ENCODE measurements at places on chromosomes 12 and 14.

- no peak for DNase-seq
Observed at GRCh38 chr12:110424237-110424636, 20.7 kb upstream of the ANAPC7 start.

DNA sequence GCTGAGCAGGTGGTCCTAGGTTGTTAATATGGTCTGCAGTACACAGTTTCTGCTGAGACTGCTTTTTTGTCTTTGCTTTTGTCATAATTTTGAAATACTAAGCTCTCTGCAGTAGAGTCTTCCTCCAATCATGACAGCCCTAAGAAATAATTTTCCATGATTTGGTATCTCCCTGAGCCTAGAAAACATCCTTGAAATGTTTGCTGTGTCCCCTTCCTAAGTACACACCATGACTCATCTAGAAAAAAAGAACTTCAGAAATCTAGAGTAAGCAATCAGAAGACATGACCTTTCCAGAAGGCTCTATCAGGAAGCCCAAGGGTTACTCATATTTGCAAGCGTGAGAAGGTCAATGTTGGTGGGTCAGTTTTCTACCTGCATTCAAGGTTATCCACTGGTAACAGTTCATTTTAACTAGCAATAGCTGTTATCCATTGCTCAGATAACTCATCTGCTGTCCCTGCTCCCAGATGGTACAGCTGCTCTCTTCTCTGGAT lies 16.4 kb downstream of the DAD1 start:
- DNase-seq, result no peak

DNA sequence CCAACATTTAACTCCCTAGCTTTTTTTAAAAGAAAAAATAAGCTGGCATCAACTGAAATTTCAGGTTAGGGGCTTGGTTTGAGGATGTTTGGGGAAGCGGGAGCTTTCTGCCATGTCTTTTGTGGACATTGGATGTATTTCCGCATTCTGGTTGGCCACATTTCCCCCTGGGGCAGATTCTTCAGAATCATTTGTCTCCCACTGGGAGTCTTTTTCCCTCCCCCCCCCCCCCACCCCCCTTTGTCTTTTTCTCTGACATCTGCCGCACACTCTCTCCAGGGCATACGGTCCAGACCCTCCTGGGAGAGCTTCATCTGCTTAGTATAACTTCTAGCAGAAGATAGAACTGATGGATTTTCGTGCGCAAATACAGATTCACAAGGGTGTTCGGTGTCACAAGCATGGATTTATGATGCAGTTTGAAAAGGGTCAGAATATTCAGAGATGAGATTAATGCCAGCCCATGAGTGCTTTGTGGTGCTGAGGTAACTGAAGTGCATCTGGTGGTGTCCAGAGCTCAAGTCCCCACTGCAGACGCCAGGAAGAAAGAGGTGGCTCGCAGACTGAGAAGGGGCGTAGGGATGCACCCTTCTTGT lies 40.2 kb downstream of the ETV6 start:
- DNase-seq, result no peak

DNA sequence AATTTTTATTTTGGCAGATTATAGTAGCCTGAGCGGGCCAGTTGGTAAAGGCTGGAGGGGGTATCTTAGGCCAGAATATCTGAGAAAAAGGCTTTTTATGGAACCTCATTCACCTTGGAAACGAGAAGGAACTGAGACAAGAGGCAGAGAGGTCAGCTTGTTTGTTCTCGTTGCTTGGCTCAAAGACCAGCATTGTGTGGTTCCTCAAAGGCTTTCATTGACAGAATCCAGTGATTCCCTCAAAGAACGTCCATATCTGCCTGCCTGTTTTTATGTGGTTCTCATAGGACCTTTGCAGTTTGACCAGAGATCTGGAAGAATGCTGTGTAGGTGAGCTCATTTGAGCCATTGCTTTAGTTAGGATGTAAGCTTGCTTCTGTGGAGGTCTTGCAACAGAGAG lies 117.3 kb downstream of the CFAP54 start:
- DNase-seq, result no peak

- DNase-seq, result no peak
Observed at GRCh38 chr12:24845615-24846014, 103.3 kb downstream of the BCAT1 start.

DNA sequence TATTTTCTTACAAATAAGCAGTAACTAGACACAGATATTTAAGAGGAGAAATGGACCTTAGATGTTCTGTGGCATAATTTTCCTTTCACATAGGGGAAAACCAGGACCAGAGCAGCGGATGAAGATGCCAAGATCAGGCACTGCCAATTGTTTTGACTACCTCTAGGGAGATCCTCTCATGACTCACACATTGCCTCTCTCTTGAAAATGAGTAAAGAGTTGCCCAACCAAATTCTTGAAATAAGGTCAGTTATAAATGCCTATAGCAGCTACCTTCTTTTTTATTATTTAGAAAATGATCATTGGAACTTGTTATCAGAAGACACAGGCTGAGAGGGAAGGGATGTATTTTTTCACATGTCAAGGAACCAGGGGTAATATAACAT lies 263.4 kb upstream of the PLEKHG7 start:
- DNase-seq, result no peak

DNA sequence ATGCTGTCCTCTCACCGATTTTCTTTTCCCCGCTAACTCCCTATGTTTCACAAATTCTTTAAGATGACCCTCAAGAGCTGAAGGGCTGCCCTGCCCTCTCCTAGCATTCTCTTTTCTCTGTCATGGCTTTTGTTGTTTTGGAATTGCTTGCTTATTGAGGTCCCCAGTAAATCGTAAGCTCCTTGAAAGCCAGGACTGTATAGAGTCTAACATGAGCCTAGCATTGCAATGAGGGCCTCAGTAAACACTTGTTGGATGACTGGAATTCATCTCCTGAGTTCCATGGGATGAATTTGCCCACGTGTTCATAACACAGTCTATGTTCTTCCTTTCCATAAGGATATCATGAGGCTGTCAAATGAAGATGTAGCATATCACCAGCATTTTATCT lies 92.2 kb downstream of the APAF1 start:
- no peak for DNase-seq

Data from CD4-positive, alpha-beta T cell treated with Interleukin-4 for 4 hours (primary cell).